ENCODE measurements at places on chromosomes 7 and 10.

- no peak for DNase-seq
Measured at GRCh38 chr10:43923328-43923727, 274.6 kb upstream of the ZNF32 start.

GRCh38 chr10:83346266-83346910 is 792.9 kb upstream of the GHITM start:
- no peak for DNase-seq

GRCh38 chr10:4941540-4942330 is 21.5 kb upstream of the AKR1C1 start:
- DNase-seq = no peak

DNA sequence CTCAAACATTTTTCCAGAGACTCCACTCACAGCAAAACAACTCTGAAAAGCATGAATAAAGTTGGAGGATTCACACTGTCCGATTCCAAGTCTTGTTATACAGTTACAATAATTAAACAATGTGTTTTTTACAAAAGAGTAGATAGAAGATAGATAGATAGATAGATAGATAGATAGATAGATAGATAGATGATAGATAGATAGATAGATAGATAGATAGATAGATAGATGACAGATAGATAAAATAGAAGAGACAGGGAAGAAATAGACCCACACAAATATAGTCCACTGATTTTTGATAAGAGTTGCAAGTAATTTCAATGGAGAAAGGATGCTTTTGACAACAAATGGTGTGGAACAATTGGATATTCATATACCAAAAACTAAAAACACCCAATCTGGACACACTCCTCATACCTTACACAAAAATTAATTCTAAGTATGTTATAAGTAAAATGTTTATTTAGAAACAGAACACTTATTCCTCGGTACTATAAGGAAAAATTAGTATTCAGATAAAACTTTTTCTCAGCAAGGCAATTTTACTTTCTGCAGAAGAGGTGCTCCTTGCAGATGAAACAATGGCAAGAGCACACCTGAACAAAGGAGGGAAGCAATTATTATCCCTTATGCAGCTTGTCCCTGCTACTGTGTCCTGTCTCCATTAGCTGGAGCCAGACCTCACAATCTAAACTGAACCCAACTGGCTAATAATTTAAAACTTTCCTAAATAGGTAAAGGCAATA is 5.7 kb upstream of the TAS2R39 start:
- DNase-seq = no peak

DNA sequence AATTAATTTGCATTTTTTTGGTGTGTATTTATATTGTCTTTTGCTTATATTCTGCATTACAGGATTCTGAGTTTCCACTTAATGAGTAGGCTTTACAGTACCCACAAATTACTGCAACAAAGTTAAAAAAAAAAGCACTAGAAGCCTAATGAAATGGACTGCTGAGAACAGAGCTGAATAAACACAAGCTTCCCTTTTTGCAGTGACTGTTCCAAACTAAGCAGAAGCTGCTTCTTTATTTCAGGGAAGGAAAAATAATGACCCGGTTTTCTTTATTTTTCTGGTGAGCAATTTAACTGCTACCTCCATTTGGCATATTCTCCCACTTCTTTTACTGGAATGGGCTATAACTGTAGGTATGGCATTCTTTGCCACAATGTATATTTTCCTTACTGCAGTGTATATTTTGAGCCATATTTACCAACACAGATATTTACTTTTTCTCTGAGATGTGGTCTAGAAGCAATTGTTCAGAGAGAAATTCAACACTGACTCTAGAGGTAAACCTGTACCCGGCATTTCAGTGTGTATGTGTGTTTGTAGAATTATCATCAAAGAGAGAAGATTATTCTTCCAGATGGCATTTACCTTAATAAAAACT is 56.9 kb downstream of the HDAC9 start:
- no peak for DNase-seq

- no peak for DNase-seq
Measured at GRCh38 chr7:27118580-27118979, 12.0 kb downstream of the HOXA4 start.

GRCh38 chr7:128415217-128415785 is 5.5 kb upstream of the IMPDH1 start:
- DNase-seq = no peak

DNA sequence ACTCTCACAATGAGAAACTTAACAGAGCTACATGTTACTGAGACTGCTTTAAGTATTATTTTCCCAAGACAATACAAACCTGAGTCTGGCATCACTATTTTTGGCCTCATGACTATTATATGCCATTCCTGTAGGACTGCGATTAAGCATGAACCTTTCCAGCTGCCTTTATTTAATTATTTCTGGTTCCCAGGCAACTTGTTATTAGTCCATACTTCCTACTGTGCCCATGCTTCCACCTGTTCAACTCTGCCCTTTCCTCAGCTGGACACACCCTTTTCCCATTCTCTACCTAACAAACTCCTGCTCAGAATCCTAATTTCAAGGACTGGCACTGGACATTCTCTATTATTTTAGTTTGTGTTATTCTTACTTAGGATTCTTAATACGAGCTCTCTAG is 8.1 kb upstream of the CROT start:
- no peak for DNase-seq

GRCh38 chr7:122038134-122038533 is 105.9 kb downstream of the AASS start:
- no peak for DNase-seq

DNA sequence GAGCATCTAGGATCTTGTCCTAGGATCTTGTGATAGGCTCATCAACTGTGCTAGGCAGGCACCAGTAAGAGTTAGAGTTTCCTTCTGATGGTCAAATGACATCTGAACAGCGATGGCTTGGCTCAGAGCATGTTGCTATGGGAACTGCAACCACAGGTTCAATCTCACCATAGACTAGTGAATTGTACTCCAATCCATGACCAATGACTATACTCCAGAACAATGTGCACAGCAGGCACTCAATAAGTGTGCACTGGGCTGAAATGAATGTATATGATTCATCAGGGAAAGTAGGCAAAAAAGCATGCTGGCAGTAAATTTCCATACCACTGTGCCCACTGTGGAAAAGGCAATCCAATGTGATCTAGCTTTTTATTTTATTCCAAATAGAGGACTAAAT is 163.6 kb upstream of the HPS1 start:
- DNase-seq = no peak

DNA sequence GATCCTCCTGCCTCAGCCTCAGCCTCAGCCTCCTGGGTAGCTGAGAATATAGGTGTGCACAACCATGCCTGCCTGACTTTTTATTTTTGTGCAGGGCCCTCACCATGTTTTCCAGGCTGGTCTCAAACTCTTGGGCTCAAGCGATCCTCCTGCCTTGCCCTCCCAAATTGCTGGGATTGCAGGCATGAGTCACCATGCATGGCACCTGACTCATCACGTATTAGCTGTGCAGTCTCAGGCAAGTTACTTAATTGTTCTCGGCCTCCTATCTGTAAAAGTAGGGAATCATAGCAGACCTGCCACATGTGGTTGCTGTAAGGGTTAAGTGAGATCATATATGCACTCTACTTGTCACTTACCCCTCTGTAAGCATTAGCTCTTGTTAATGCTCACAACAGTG is 117.2 kb downstream of the ANLN start:
- DNase-seq = no peak

DNA sequence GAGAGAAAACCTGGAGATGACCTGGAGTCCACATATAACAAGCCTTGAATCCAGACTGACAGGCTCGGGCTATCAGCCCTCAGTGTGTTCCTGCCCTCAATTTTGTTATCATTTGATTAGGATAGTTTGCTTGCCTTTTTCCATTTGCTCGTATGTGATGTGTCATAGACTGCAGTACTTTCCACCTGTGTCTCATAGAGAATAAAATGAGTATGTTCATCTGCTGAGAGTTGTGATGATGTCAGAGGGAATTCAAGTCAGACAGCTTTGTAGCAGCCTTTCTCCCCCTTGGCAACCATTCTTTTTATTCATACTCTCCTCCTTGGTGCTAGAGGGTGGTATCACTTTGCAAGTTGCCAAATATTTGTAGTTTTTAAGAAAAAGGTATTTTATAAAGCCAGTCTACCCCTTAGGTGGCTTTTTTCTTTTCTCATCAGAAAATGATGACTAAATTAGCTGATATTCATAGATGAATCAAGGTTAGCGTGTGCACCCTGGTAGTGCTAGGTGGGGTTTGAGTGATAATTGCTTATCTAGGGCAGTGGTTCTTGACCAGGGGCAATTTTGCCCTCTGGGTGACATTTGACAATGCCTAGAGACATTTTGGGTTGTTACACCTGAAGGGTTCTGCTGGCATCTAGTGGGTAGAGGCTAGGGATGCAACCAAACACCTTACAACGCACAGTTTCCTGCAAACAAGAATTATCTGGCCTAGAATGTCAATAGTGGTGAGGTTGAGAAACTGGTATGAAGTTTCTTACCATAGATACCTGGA is 5.4 kb downstream of the SGPL1 start:
- DNase-seq = no peak

GRCh38 chr7:19107356-19108146 is 9.9 kb downstream of the TWIST1 start:
- no peak for DNase-seq

DNA sequence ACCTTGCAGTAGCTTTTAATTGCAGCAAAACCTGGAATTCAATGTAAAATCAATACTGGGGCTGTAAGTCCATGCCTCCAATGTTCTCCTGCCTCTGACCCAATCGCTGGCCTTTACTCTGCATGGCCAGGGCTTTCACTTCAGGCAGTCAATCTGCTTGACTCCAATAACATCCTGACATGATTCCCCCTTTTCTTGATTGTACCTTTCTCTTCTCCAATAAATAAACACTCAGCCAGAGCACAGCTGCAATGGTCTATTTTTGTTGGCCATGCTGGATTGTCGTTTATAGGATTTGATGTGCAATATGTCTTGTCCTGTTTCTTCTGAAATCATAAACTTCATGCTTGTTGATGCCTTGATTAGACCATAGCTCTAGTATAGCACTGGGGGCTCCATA is 97.8 kb upstream of the COL1A2 start:
- DNase-seq = no peak

- DNase-seq = no peak
Measured at GRCh38 chr7:139895141-139895829, 66.2 kb downstream of the TBXAS1 start.

- DNase-seq = no peak
Measured at GRCh38 chr7:68984306-68984705, 614.0 kb upstream of the AUTS2 start.

DNA sequence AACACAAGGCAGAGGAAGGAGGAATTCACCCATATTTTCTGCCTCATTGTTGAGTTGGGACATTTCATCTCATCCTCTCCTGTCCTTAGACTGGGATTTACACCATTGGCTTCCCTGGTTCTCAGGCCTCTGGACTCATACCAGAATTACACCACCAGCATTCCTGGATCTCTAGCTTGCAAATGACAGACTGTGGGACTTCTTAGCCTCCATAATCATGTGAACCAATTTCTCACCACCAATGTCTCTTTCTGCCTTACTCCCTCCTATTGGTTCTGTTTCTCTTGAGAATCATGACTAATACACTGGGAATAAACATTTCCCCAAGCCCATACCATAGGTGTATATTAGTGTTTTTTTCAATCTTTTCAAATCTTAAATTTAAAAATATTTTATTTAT is 2.9 kb upstream of the ZNF33A start:
- DNase-seq = no peak

DNA sequence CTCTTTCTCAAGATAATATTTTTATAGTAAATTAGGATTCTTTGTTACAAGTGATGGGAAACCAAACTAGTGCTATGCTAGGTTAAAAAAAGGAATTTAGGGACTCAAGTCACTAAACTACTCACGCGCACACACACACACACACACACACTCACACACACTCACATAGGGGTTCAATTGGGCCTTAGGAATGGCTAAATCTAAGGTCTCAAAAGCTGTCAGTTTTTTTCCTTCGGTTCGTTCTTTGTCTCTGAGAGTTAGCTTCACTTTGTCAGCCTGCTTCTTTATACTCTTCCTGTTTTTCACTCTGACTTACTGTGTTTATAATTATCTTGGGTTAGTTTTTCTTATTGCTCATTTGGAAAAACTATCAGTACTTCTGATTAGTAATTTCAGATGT is 138.9 kb downstream of the ADK start:
- no peak for DNase-seq

DNA sequence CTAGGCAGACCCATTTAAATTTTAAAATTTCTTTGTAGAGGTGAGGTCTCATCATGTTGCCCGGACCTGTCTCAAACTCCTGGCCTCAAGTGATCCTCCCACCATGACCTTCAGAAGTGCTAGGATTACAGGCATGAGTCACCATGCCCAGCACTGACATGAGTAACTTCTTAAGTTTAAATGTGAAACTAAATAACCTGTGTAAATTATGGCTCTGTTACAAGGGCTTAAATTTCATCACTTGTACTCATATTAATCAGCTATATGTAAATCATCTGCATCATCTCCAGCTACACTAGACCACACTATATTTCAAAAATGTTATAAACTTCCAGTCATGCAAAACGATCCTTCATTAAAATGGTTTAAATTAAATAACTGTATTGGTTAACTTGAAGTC is 56.1 kb downstream of the ATAD1 start:
- no peak for DNase-seq

DNA sequence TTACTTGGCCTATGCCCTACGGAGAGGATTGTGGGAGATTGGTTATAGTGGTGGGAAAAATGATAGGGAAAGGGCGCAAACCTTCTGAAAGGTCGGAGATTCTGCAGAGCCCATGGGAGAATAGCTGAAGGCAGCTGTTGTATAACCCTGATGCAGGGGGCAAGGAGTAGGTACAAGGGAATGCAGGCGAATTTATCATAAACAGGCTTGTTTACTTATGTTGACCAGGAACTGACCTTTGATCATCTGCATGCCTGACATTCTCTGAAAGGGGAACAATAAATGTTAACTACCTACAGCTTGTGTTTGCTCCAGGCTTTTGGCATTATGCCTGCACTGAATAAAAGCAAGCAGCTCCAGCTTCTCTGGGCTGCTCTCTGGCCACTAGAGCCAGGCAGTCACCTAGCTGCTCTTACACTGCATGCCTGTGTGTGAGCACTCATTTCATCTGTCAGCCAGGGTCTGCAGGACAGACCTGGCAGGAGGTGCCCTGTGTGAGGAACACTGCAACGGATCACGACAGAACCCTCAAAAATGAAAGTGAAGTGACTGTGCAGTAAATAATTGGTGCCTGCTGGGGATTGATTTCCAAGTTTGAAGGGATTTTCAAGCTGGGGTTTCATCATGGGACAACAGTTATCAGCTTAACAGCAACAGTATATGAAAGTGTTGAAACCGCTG is 31.1 kb upstream of the ABCA13 start:
- DNase-seq = no peak

DNA sequence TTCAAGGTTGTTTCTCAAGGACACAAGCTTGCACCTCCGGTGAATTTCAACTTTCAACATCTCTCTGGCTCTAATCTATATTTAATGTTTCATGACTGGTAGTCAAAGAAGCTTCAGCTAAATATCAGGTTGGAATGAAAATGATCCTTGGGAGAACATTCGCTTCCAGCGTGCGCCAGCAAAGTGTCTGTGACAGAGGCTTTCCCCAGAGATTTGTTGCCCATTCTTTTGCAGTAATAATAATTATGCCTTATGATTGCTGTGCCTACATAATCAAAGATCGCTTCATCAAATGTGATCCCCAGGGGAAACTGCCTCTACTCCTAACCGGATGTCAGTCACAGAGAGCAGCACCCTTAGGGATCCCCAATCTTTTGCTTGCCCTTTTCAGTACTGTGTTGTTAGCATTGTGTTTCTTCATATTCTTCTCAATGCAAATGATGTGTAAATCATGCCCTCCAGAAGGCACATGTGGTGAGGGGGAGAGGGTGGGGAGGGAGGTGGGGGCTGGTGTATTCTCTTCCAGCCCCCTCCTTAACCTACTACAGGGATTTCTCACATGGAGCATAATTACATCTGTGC is 30.5 kb downstream of the FZD1 start:
- no peak for DNase-seq

GRCh38 chr10:119443970-119444660 is 98.4 kb downstream of the RGS10 start:
- DNase-seq = no peak
